ENCODE measurements at places on chromosomes 3 and 15.

DNA sequence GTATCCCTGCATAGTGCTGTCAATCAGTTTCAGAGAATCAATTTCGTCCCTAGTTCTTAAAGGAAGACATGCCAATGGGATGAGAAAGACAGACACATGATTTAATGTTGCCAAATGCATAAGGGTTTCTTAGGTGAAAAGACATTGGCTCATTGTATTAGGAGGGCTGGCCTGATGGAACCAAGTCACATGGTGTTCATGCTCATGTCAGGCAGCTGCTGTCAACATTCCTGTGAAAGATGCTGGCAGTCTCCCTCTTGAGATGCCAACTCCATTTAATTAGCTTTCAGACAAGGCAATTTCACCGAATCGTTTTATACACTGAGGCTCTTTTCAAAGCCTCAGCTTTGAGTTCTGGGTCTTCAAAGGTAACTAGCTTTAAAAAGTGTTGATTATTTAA, 16.1 kb upstream of the IL1RAP start:
- H3K4me1 ChIP-seq = no peaks in the 10 kb centered on the region
- H3K27ac ChIP-seq = no peak overlapping the region
- no peak overlapping the region for H3K4me3 ChIP-seq
- no peak for DNase-seq

GRCh38 chr15:83204697-83205096, 2.9 kb downstream of the HDGFL3 start:
- DNase-seq = no peak
- H3K36me3 ChIP-seq = no peaks in the 10 kb centered on the region
- peaks cover 5% of the 10 kb centered on the region for H3K4me1 ChIP-seq
- H3K27me3 ChIP-seq = peaks cover 49% of the 10 kb centered on the region
- no peak overlapping the region for H3K27ac ChIP-seq

DNA sequence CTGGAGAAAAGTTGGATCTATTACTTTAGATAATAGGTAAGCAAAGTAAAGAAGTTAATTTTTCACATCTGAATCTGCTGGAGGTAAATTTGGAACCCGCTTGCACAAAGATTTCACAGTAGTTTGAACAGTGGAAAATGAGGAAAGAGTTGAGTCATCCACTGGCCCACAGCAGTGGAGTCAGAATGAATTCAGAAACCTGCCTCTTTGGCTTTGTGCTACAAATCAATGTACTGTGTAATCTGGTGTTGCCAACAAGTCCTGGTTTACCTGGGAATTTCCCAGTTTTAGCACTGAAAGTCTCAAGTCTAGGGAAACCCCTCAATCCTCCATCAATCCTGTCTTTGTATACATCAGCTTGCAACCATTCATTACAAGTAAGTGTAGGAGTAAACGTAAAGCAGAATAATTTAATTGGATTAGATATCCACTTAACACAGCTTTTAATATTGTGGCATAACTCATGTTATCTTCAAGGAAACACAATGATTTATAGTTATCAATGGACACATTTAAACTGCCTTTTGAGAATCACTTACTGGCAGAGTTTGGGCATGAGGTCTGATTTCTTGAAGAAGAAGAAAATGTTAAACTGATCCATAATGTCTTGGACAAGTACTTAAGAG, 100.6 kb downstream of the DCLK3 start:
- DNase-seq = no peak
- no peaks in the 10 kb centered on the region for H3K36me3 ChIP-seq
- no peak overlapping the region for H3K27ac ChIP-seq
- peaks cover 29% of the 10 kb centered on the region for H3K27me3 ChIP-seq
- H3K4me3 ChIP-seq = no peak overlapping the region
- no peaks in the 10 kb centered on the region for H3K4me1 ChIP-seq

- no peaks in the 10 kb centered on the region for H3K36me3 ChIP-seq
- no peak for DNase-seq
- no peak overlapping the region for H3K27ac ChIP-seq
- H3K4me1 ChIP-seq = no peaks in the 10 kb centered on the region
Observed at GRCh38 chr3:127900536-127900935, 14.5 kb upstream of the KBTBD12 start.

DNA sequence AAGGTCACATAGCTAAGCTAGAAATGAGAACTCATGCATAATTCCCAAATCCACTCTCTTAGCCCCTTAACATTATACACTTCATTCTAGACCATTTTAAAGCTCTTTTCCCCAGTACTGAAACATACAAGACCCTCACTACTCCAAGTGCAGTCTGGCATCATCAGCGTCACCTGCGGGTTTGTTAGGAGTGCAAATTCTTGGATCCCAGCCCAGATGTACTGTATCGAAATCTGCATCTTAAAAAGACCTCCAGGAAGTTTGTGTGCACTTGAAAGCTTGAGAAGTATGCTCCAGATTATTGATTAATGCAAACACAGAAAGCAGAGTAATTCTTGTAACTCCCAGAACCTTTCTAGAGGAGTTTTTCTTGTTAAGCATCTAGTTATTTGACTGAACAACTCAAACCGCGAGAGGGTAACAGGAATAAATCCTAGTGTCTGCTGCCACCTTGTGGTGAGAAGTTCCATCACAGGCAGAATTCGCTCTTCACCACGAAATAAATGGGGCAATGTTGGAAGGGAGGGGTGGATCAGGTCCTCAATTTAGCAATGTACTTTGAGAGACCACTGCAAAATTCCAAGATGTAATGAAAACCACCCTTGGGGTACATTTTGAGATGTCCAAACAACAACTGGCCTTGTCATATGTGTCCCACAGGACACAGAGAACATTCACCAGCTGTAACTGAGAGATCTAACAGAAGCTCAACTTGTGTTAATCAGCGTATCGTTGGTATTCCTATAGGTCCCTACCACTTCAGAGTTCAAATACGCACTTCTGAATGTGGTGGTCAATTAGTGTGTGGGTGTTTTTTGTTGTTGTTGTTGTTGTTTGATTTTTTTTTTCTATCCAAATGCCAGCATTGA, 583 bp upstream of the C3orf49 start:
- H3K36me3 ChIP-seq = peaks cover 2% of the 10 kb centered on the region
- H3K4me3 ChIP-seq = no peak overlapping the region
- peak; percentile 29 for DNase-seq
- H3K27ac ChIP-seq = no peak overlapping the region
- peaks cover 4% of the 10 kb centered on the region for H3K4me1 ChIP-seq

GRCh38 chr3:142852009-142852408, 36.9 kb downstream of the PCOLCE2 start:
- no peaks in the 10 kb centered on the region for H3K36me3 ChIP-seq
- no peak overlapping the region for H3K27ac ChIP-seq
- H3K4me1 ChIP-seq = no peaks in the 10 kb centered on the region
- DNase-seq = no peak
- H3K4me3 ChIP-seq = no peak overlapping the region
- H3K27me3 ChIP-seq = peaks cover 26% of the 10 kb centered on the region

DNA sequence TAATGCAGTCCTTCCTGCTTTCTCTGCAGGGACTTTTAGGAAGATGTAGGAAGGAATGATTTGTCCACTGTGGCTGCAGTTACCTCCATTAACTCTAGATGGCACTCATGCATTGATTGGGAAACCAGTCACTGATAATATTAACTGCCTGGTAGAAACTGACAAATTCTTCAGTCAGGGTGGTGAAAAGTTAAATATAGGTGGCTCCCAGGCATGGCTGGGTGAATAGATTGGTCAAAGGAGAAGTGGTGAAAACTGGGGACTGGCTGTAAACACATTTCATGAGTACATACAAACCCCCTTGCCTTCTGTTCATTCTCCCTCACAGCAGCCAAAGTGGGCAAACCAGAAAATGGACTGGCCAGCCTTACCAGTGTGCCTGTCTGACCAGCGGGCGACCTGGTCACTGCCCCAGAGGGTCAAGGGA, 333.4 kb downstream of the THSD4 start:
- DNase-seq = no peak
- H3K36me3 ChIP-seq = no peaks in the 10 kb centered on the region
- no peak overlapping the region for H3K4me3 ChIP-seq
- peaks cover 9% of the 10 kb centered on the region for H3K27me3 ChIP-seq

GRCh38 chr3:161212171-161212771, 8.8 kb upstream of the NMD3 start:
- no peak overlapping the region for H3K27ac ChIP-seq
- no peak for DNase-seq
- H3K36me3 ChIP-seq = no peaks in the 10 kb centered on the region
- peaks cover 18% of the 10 kb centered on the region for H3K27me3 ChIP-seq

DNA sequence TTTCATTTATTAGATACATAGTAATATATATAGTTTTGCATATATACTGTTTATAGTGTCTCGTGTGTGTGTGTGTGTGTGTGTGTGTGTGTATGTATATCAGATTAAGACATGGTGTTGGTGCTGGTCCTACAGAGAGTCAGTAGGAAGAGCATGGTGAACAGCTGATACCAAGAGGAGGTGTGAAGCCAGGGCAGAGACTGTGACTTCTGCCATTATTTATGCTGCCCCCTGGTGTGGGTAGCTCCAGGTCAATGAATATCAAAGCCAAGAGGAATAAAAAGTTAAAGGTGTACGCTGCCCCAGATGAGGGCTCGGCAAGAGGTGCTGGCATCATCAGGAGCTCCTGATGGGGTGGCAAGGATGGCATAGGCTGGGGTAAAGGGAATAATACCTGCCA, 299.5 kb upstream of the RASGRP1 start:
- H3K36me3 ChIP-seq = no peaks in the 10 kb centered on the region
- no peak overlapping the region for H3K4me3 ChIP-seq
- peaks cover 59% of the 10 kb centered on the region for H3K27me3 ChIP-seq
- no peaks in the 10 kb centered on the region for H3K4me1 ChIP-seq
- no peak overlapping the region for H3K27ac ChIP-seq

- H3K27ac ChIP-seq = no peak overlapping the region
- no peaks in the 10 kb centered on the region for H3K27me3 ChIP-seq
- H3K4me1 ChIP-seq = no peaks in the 10 kb centered on the region
- DNase-seq = no peak
Observed at GRCh38 chr3:176692966-176693785, 504.1 kb downstream of the TBL1XR1 start.

DNA sequence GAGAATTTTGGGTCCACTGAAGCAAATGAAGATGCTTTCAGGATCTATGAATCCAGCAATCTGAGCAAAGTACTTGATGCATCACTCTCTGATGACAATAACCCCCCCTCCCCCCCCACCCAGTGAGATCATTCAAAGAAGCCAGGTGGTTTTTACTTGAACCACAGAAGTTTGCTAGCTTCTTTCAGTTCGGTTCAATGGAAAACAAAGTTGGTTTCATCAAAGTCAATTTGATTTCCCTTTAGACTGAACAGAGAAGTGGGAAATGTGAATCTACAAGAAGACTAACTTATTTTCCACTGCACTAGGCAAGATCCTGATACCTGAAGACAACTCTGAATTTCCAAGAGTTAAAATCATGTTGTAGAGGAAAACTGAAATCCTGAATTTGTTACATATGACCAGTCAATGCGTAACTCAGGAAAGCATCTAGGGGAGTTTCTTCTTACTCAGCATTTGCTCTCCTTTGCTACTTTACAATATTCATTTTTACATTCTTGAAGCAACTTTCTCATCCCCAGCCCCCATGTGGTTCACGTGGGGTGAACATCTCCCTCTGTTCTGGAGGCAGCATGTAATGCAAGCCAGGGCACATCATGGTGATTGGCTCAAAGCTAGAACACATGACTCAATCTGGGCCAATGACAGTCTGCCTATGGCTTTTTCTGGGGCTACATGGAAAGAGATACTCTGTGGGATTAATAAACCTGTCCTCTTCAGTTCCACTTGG, 572.6 kb downstream of the FOXP1 start:
- H3K4me1 ChIP-seq = peaks cover 49% of the 10 kb centered on the region
- no peak for DNase-seq
- peak overlapping the region; percentile 47 for H3K4me3 ChIP-seq
- peaks cover 19% of the 10 kb centered on the region for H3K36me3 ChIP-seq
- peak overlapping the region; percentile 89 for H3K27ac ChIP-seq
- H3K27me3 ChIP-seq = no peaks in the 10 kb centered on the region

DNA sequence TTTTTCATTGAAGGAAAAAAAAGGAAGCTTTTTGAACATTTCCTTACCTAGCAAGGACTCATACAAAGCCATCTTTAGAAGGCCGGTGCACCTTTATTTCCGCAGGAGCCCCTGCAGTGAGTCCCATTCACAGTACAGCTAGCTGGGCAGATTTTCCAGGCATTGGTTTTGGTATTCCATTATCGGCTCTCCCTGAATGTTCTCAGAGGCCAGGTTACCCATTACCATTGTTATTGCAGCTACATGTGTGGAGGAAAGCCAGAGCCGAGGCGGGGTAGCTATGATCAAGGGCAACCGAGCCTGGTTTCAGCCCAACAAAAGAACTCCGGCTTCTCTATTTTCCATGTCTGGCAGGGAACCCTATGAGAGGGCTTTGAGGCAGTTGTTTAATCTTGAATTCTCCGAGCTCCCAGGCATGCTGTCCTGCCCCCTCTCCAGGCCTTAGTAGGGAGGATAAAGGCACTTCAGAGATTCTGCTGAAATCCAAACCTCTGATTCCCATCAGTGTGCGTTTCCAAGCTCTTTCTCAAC, 100.3 kb downstream of the LRRK1 start:
- no peak overlapping the region for H3K27ac ChIP-seq
- no peak for DNase-seq
- peaks cover 5% of the 10 kb centered on the region for H3K36me3 ChIP-seq
- no peaks in the 10 kb centered on the region for H3K4me1 ChIP-seq
- peaks cover 10% of the 10 kb centered on the region for H3K27me3 ChIP-seq
- no peak overlapping the region for H3K4me3 ChIP-seq

DNA sequence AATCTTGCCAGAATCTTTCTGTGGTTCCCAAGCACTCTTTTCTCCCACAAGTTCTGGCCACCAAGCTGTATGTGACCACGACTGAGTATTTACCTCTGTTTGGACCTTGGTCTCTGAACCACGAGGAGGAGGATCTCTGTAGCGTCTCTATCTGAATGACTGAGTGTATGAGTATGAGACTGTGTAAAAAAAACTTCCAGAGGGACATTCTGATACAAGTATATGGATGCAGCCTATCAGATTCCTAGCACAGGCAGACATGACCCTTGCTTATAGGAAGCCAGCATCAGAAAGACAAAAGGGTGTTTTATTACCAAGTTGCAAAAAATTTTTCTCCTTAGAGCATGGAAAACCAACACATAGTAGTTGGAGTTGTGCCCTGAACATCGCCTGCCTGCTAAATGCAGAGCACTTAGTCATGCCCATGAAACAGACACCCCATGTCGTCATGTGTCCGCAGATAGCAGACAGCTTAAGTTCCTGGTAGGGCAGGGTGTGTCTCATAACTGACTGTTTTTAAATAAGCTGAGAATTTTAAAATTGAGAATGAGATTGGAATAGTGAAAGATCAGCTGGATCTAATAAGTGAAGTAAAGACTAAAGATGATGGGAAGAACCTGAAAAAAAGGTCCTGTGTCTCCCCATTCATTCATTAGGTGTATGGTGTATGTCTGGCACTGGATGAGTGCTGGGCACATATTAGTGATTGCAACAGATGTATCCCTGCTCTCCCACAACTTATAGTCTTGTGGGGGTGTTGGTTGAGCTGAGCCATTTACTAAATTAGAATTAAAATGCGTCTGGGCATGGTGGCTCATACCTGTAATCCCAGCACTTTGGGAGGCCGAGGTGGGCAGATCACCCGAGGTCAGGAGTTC, 30.9 kb downstream of the DAG1 start:
- no peak overlapping the region for H3K4me3 ChIP-seq
- no peaks in the 10 kb centered on the region for H3K27me3 ChIP-seq
- peak overlapping the region; percentile 6 for H3K27ac ChIP-seq
- H3K36me3 ChIP-seq = peaks cover 2% of the 10 kb centered on the region

GRCh38 chr15:64544450-64544849, 84.1 kb downstream of the ZNF609 start:
- no peaks in the 10 kb centered on the region for H3K27me3 ChIP-seq
- H3K4me1 ChIP-seq = peaks cover 22% of the 10 kb centered on the region
- DNase-seq = no peak
- peaks cover 3% of the 10 kb centered on the region for H3K36me3 ChIP-seq
- H3K27ac ChIP-seq = no peak overlapping the region
